ENCODE measurements at places on chromosomes 7 and 10.

DNA sequence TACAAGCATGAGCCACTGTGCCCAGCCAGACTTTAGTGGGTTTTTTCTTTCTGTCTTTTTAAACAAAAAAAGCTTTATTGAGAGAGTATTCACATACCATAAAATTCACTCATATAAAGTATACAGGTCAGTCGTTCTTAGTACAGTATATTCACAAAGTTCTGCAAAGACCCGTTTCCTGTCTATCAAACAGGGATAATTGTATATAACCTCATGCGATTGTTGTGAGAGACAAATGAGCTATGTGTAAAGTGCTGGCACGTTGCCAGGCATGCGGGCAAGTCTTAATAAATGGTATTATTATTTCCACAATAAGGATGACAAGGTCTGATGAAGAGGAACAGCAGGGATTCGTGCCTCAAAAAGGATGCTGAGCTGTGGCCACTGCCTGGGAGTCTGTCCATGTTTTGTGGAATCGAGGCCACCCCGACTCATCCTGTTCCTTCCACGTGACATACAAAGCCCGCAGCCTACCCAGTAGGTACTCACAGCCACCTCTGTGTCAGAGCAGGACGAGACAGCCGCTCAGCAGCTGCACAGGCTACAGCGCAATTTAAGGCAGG lies 51.6 kb downstream of the SMKR1 start:
- DNase-seq, result peak; percentile 92

DNA sequence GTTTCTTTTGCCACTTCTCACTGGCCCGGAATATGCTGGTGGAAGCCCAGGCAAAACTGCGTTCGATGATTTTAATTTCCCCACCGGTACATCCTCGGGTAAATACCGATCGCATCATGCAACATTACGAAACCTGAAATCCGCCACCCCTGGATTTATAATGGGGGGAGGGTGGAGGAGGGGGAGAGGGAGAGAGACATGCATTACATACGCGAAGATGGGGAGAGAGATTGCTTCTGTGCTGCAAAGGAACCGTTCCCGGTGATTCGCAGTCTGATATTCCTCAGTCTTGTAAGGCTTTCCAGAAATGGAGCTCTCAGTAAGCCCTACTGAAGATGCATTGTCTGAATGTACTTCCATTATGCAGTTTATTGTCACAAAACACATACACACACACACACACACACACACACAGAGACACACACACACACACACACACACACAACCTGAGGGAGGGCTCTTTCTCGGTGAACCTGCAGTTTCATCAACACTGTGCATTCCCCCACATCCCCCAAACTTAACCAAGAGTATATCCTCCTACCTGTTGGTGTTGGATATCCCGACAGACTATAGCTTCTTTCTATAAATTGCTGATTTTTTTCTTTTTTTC lies 741 bp downstream of the GPR85 start:
- DNase-seq, result peak; percentile 70

DNA sequence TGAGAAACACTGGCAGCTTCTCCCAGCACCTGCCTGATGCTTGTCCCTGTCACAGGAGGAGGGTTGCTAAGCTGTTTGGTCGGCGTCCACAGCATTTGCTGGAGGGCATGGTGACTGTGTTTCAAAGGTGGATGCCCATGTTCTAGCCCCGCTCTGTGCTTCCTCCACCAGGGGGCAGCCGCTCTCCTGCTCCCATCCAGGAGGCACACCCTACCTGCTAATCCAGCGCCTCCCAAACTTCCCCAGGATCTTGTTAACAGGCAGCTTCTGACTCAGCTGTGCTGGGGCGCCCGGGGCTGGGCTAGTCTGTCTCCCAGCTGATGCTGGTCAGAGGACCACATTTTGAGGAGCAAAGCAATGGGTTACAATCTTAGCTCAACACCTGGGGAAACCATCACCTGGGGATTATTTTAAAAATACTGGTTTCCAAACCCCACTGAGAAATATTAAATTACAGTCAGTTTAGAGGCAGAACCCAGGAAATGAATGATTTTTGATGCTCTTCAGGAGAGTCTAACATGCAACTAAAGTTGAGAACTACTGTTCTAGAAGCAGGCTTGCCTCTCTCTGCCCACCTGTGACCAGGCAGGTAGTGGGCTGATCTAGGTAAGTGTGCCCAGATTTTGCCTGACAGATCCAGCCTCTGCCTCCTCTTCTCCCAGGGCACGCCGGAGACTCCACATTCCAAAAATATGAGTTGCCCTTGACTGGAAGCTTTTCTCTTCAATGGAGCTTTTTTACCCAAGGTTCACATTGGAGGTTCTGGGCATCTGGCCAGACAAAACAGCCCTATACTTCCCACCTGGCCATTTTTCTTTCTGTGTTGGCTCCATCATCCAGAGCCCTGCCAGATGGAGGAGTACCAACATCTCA lies 92.7 kb upstream of the GPR26 start:
- DNase-seq, result no peak

DNA sequence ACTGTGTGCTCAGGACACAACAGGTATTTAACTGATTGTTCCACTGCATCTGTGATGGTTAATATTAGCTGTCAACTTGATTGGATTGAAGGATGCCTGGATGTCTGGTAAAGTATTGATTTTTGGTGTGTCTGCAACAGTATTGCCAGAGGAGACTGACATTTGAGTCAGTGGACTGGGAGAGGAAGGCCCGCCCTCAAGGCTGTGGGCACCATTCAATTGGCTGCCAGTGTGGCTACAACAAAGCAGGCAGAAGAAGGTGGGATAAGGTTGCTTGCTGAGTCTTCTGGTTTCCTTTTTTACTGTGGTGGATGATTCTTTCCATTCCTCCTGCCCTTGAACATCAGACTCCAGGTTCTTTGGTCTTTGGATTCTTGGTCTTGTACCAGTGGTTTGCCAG lies 137.1 kb upstream of the FAM13C start:
- DNase-seq, result no peak

- DNase-seq, result no peak
Observed at GRCh38 chr7:105322655-105323277, 66.0 kb downstream of the SRPK2 start.

- DNase-seq, result no peak
Observed at GRCh38 chr10:44864051-44864450, 47.1 kb upstream of the TMEM72 start.

- DNase-seq, result peak; percentile 42
Observed at GRCh38 chr7:106717955-106718871, 57.3 kb upstream of the CCDC71L start.

DNA sequence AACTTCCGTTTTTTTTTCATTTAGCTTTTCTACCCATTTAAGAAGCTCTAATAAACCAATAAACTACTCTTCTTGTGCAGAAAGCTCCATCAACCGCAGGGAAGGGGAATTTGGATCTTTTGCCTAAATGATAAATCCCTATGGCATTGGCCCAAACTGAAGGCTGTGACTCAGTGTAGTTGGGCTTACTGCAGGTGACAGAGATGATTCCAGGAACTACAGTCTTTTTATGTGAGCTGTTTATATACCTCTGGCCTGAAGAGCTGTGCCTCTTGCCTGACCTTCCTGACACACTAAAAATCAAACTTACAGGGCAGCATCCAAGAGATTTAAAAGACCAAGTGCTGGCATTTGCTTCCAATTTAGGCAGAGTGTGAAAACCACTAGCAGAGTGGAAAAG lies 25.2 kb downstream of the ABCB1 start:
- no peak for DNase-seq

GRCh38 chr10:44827431-44828006 lies 83.6 kb upstream of the TMEM72 start:
- DNase-seq, result no peak

GRCh38 chr10:92505044-92505443 lies 68.8 kb downstream of the IDE start:
- DNase-seq, result no peak

DNA sequence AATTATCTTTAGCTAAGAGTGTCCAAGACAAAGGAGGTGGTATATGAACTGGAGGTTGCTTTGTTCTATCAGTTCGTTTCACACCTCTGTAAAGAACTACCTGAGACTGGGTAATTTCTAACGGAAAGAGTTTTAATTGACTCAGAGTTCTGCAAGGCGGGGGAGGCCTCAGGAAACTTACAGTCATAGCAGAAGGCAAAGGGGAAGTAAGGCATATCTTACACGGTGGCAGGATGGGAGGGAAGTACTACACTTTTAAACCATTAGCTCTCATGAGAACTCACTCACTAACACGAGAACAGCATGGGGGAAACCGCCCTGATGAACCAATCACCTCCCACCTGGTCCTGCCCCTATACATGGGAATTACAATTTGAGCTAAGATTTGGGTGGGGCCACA lies 1202.3 kb upstream of the LRRTM3 start:
- no peak for DNase-seq

- no peak for DNase-seq
Observed at GRCh38 chr10:34886906-34887642, 72.0 kb upstream of the PARD3 start.

DNA sequence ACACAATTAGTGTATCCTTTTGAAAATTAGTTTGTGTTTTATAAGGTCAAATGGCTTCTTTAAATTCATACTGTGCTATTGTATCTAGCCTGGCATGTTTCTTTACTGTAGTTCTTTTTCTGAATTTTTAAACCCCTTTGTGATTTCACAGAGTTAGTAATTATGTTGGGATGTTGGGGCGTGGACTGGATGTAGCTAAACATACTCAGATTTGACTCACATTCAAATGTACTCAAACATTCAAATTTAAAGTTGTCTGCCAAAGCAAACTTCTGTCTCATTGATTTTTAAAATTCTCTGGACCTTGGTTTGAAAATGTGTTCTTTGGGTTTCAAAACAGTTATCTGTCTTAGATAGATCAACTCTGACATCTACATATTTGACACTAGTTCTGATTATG lies 7.2 kb upstream of the NRP1 start:
- DNase-seq, result no peak

GRCh38 chr10:102016416-102016815 lies 39.6 kb downstream of the ARMH3 start:
- no peak for DNase-seq

DNA sequence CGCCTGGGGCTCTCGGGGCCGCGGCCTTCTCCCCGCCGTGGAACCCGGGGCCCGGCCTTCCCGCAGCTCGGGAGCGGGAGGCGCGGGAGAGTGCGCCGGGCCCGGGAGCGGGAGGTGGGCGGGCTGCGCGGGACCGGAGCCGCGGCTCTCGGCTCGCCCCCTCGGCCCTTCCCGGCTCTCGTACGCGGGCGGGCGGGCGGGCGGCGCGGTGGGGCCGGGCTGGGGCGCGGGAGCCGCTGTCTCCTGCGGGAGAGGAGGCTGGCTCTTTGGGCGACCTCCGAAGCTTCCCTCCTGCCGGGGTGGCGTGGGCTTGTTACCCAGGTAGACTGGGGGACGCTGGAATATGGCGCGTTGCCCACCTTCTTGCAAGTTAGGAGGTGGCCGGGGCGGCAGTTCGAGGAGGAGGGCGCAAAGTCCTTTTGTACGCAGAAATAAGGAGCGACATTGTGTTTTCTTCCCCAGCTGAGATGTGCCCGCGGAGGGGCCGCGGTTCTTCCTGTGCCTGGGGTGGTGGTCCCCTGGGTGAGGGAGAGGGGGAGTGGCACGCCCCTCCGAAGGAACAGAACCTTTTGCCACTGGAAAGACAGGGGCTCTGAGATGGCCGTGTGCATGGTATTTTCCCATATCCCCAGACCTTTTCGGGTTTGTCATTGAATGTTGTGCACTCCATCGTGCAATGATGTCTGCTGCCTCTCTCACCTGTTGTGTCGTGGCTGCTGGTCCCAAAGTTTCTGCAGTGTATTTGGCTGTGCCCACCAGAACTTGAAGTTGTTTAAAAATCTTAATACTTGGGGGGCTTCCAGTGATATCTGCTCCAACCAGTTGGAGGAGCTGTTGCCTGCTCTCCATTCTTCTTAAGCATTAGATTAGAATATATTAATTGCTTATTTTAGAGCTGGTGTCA lies 844 bp downstream of the NRF1 start:
- DNase-seq, result peak; percentile 38

GRCh38 chr10:46559231-46559671 lies 2.8 kb upstream of the GPRIN2 start:
- DNase-seq, result no peak

DNA sequence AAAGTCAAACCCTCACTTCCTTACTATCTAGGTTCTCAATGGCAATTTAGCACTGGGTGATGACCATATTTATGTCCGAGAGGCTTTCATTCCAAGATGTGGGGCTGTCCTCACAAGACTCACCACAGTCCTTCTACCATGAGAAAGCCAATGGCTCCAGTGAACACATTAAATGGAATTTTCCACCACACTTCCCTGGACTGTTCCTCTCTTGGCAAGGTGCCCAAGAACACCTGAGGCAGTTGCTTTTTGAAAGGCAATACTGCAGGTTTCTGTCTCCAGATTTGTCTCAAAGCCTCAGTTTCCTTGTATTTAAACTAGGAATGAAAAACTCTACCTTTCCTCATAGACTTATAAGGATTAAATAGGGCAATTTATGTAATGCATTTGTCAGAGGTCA lies 24.2 kb downstream of the AFAP1L2 start:
- DNase-seq, result no peak

DNA sequence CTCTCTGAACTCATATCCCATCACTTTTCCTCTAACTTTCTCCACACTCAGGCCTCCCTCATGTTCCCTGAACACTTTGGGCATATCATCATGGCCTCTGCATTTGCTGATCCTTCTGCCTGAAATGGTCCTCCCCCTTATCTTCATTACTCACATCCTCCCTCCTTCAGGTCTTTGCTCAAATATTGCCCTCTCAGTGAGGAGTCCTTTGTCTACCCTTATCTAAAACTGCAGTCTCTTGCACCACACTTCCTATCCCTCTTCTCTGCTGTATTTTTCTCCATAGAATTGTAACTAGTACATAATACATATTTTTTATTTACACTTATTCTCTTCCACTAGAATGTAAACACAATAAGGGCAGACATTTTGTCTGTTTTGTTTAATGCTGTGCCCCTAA lies 41.7 kb downstream of the DNAJC1 start:
- DNase-seq, result no peak

- no peak for DNase-seq
Observed at GRCh38 chr10:66762218-66762729, 163.6 kb upstream of the LRRTM3 start.

DNA sequence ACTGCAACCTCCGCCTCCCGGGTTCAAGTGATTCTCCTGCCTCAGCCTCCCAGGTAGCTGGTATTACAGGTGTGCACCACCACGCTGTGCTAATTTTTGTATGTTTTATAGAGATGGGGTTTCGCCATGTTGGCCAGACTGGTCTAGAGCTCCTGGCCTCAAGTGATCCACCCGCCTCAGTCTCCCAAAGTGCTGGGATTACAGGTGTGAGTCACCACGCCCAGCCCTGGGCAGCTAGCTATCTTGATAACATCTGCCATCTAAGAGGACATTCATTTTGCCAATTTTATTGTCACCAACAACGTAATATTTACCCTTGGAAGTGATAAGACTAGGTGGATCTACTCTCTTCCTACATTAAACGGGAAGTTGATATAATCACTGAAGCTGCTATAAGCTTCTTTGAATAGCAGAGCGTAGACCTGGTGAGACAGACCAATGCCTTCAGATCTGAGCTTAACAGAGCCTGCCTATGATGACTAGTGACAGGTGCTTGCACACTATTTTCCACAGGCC lies 39.7 kb upstream of the SLC35B4 start:
- DNase-seq, result no peak

Data from NCI-H2081 (cell line).